Fibroblast of the aortic adventitia (primary cell): ENCODE measurements at places on chromosomes 5 and 9. TPM values are rescaled to one million over a fixed set of nuclear protein-coding genes. Genes with fewer than 3 reads are reported as not detected.

DNA sequence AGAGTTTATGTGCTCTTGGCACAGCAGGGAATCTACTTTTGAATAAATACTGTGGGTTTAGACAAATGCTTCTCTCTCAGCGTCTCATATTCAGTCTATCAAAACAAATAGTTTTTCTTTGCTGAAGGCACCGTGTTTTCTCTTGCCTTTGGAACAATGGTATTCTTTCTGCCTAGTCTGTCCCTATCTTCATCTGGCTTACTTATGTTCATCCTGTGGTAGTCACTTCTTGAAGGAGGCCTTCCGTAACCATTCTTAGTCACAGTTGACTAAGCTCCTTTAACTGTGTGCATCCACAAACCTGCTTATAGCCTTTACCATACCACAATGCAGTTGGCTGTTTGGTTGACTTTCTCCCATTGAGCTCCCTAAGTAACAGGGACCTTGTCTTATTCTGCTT is 45.9 kb downstream of the LARP1 start:
- DNase-seq = peak; percentile 64

GRCh38 chr5:107247427-107247826 is 423.3 kb downstream of the EFNA5 start:
- DNase-seq = no peak

- DNase-seq = peak; percentile 87
Measured at GRCh38 chr5:14806456-14806855, 65.1 kb downstream of the ANKH start.

GRCh38 chr9:133351908-133352634 is 4.1 kb downstream of the RPL7A start:
- peak; percentile 56 for DNase-seq

GRCh38 chr5:28855626-28856025 is 1817.2 kb upstream of the CDH9 start:
- DNase-seq = no peak

- DNase-seq = no peak
Measured at GRCh38 chr5:171945476-171945875, 61.0 kb downstream of the FBXW11 start.

- DNase-seq = peak; percentile 37
Measured at GRCh38 chr9:18824095-18824666, 208.8 kb downstream of the SAXO1 start.

GRCh38 chr5:149687486-149688168 is 42.5 kb upstream of the PPARGC1B start:
- no peak for DNase-seq

- no peak for DNase-seq
Measured at GRCh38 chr9:2727374-2727773, 10.1 kb downstream of the KCNV2 start.

DNA sequence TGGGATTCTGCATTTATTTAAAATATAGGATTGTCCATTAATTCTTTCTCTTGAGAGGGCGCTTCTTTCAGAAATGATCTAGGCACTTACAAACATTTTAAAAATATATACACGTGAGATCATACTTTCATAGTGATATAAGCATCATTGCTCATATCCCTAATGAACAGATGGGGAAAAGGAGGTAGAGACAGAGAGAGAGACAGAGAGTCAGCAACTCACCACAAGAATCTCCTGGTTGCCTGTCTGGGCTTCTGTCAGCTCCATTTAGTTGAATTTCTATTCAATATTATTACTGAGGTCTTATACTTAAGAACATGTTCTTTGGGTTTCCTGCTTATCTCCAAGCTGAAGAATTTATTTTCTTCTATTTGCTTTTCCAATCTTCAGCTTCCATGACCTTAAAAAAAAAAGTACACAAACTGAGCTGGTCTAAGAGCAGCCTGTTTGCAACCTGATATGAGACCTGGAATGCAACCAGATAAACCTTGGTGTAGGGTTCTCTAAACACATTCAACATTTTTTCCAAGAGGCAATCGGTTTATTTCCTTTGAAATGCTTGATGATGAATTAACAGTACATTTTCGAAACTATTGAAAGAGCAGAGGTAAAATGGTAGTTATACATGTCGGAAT is 51.6 kb upstream of the LIFR start:
- DNase-seq = peak; percentile 53

GRCh38 chr5:14411216-14411615 is 170.4 kb upstream of the OTULINL start:
- no peak for DNase-seq

DNA sequence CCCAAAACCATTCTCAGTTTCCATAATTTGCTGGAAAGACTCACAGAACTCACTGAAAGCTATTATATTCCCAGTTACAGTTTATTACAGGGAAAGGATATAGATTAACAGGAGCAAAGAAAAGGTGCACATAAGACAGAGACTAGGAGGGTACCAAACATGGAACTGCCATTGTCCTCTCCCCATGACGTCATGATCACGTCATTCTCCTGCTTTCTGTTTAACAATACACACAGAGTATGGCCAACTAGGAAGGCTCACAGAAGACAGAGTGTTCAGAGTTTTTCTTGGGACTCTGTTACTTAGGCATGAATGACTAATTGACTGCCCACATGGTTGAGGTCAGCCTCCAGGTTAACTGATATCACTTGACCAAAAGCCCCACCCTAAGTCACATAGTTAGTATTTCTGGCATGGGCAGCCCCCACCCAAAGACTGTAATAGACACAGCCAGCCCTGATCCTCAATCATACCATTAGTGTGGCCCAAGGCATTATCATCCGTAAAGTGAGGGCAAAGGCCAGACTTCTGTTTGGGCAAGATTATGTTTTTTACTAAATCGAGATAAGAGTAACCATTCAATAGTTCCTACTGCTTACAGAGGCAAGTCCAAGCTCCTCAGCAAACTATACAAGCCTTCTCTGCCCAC is 353.5 kb upstream of the POU5F2 start:
- no peak for DNase-seq

- no peak for DNase-seq
Measured at GRCh38 chr5:171455522-171455921, 36.1 kb downstream of the FGF18 start.

DNA sequence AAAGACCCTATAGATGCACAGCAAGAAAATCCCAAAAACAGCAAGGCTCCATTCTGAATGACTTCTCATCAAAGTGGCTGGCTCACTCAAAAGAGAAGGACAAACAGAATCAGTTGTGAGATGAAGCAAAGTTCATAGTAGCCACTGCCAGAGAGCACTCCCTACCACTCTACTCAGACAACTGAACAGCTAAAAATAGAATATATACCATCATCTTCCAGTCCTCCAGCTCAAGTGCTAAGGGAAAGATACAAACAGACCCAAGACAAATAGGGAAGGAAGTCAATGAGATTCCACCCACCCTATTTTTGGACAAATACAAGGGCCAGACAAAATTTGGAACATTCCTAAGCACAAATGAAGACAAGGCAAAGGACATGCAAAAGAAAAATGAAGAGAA is 20.6 kb downstream of the GNAQ start:
- peak; percentile 40 for DNase-seq

- no peak for DNase-seq
Measured at GRCh38 chr9:9004810-9005209, 1205.2 kb upstream of the DMAC1 start.

- DNase-seq = peak; percentile 13
Measured at GRCh38 chr5:16437977-16438376, 27.6 kb downstream of the ZNF622 start.

- no peak for DNase-seq
Measured at GRCh38 chr5:81817980-81818379, 67.1 kb upstream of the SSBP2 start.

DNA sequence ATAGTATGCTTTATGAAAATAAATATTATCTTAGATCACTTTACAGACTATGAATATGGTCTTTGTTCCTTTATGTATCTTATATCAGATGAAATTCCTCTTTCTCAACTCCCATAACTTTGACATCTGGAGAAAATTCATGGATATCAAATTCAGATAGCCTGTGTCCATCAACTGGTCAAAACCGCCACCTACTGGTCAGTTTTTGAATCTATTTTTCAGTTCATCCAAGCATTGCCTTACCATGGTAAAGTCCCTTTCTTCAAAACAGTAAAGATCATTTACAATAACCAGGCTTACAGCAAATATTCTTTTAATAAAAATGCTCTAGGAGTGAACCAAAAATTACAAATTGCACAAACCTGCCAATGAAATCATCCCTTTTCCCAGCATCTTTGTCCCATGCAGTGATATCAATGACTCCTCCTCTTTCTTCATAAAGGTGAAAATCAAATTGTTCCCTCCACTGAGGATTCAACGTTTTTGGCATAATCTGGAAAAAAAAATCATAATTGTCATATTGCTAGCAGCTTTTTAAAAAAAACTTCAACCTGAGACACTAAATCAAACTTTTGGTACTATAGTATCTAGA is 290.5 kb downstream of the SLF1 start:
- DNase-seq = peak; percentile 64

DNA sequence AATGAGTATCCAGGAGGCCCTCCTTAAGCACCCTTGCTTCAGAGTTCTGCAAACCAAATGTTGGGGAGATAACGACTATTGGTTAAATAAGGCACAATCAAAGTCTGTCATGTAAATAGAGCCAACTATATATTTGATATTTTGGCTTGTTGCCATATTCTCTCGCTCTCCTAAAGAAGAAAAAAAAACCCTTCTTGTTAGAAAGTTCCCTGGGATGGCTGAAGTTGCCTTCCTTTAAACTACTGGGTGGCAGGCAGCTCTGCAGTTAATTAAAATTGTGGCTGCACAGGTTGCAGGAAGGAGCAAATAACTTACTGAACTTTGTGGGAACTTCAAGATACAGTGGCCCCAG is 227.0 kb upstream of the ANKRD55 start:
- no peak for DNase-seq

GRCh38 chr9:5178126-5178805 is 7.2 kb downstream of the INSL6 start:
- no peak for DNase-seq

- no peak for DNase-seq
Measured at GRCh38 chr5:170941788-170942187, 80.0 kb downstream of the RANBP17 start.

- DNase-seq = no peak
Measured at GRCh38 chr9:28678097-28678496, 1104.8 kb upstream of the C9orf72 start.

DNA sequence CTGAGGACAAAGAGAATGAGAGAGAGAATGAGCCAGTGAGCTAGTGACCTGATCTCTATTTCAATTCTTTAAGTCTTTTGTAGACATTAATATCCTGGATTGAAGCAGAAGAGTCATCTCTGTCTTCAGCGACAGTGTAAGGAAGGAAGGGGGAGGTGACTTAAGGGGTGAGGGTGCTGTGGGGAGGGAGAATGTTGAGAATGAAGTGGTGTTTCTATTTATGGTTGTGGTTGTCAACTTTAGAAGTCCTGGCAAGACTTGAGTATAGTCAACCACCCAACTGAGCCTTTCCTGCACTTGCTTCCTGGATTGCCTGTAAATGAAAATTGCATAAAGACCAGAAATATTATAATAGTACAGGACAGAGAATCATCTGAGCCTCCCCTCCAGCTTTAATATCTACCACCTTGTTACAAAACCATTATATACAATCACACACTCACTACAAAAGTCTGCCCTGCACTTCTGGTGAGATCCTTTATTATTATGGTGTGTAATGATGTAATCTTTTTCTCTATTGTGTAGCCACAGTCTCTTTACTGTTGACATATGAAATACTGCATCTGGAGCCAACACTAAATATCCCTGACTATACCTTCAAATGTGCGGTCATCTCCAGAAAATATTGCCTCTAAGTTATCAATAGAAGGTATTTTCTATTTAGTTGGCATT is 91.7 kb downstream of the NTRK2 start:
- DNase-seq = no peak

DNA sequence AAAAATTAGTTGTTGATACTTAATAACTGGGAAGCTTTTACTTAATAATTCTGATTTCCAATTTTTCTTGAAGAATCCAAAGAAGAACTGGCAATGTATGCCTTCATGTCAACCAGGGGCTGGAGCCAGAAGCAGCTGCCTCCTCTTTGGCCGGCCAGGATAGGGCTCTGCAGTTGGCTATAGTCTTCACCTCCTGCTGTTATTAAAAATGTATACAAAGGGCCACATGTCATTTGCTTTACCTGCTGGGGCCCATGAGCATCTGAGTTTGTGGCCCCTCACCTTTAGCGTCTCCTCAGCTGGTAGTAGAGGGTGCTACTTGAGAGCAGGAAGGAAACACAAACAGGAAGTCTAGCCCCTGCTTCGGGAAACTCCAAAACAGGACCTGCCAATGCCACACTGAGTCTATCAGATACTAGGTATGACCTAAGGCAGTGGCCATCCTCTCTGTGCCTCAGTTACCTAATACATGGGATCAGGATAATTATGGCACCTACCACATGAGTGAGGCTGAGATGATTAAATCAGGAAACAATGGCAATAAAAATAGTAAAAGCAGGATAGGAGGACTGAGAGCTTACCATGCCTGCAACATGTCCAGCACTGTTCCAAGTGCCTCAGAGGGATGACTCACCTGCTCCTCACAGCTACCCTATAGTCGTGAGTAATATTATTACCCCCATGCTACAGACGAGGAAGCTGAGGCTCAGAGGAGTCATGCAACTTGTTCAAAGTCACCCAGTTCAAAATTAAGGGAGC is 21.3 kb downstream of the CCDC69 start:
- peak; percentile 73 for DNase-seq

GRCh38 chr9:108704156-108704852 is 151.5 kb downstream of the ACTL7B start:
- peak; percentile 30 for DNase-seq

DNA sequence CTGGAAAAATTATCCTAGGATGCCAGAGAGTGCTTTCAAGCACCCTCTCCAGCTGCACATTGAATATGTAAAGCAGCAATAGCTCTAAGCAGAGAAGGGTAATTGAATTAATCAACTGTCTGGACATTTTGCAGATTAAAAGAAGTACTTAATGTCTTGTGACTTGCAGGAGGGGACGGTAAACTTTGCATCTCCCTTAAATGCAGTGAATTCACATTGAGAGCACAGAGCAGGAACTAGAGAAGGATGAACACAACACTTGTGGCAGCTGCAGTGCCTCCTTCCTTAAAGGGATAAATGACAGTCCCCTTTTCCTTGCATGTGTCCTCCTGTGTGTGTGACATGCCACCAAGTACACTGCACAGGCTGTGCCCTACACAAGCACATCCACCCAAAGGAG is 7.4 kb upstream of the CDK5RAP2 start:
- no peak for DNase-seq

DNA sequence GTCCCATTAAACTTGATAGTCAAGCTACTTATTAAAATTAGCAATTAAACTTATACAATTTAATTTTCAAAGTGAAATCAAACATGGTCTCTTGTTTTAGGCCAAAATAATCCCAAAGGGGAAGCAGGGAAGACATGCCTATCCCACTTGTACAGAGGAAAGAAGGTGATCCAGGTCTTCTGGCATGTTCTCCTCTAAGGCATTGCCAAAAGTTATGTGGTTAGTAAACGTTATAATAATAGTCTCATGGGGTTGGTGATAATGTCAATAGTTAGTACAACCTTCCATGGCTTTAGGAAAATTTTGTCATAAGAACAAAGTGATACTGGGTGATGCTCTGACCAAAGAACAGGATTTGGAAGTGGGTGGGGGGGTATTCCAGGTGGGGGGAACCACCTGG is 52.8 kb downstream of the ROR2 start:
- peak; percentile 73 for DNase-seq

SMC5 gene
- total RNA-seq = 23.9 and 38.8 TPM in 2 replicates

TAF11L10 gene
- not detected in 2 replicates for total RNA-seq

GALNT12 gene
- total RNA-seq = 24.9 and 138 TPM in 2 replicates

SLC46A2 gene
- not detected in 2 replicates for total RNA-seq

IFNA21 gene
- total RNA-seq = not detected in 2 replicates

DMRT3 gene
- not detected in 2 replicates for total RNA-seq

CTNND2 gene
- 1.9 TPM in 1 of 2 replicates, not detected in the other for total RNA-seq

FOXE1 gene
- total RNA-seq = not detected in 2 replicates

CAVIN4 gene
- 1.4 TPM in 2 replicates for total RNA-seq

MCTP1 gene
- 1.5 and 7.6 TPM in 2 replicates for total RNA-seq

ANGPTL2 gene
- total RNA-seq = 41.0 and 47.5 TPM in 2 replicates
